ENCODE measurements at places on chromosomes 2 and 18.
A peak's percentile ranks its signal among the peaks of the same experiment; 100 is the strongest.

GRCh38 chr2:148726228-148726627 lies 81.7 kb downstream of the EPC2 start:
- no peak for DNase-seq

GRCh38 chr2:127893033-127893432 lies 7.3 kb upstream of the AMMECR1L start:
- DNase-seq, result no peak

- no peak for DNase-seq
Measured at GRCh38 chr2:158997037-158997790, 28.8 kb downstream of the TANC1 start.

DNA sequence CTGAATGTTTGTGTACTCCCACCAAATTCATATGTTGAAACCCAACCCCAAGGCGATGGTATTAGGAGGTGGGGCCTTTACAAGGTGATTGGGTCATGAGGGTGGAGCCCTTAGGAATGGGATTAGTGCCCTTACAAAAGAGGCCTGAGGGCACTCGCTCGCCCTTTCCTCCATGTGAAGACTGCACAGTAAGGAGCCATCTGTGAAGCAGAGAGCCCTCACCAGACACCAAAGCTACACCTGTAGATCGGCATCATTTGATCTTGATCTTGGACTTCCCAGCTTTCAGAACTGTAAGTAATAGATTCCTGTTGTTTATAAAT lies 62.9 kb upstream of the FZD7 start:
- DNase-seq, result no peak

- DNase-seq, result no peak
Measured at GRCh38 chr2:55486426-55486825, 33.1 kb upstream of the CFAP36 start.

DNA sequence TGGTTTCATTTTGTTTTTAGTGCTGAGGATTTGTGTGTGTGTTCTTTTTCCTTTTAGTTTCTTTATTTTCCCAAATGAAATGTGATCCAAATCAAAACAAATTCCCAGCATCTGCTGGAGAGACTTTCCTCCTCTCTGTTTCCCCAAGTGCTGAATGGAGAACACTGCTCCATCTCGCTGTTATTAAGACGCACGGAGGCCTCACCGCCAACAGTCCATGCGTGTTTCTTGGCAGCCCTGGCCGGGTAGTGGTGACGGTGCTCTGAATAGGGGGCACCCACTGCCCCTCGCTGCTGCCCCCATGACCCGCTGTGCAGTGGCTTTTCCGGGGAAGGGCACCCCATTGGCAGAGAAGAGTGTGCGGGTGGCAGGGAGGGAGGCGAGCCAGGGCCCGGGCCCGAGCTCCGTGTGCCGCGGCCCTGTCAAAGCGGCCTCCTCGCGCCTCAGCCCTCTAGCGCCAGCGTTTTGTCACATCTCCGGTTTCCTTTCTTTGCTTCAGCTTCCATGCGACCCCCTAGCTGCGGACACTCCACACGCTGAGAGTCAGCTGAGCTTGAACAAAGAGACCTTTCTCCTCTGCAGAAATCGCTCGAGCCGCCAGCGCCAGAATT lies 473.7 kb upstream of the SALL3 start:
- DNase-seq, result no peak

DNA sequence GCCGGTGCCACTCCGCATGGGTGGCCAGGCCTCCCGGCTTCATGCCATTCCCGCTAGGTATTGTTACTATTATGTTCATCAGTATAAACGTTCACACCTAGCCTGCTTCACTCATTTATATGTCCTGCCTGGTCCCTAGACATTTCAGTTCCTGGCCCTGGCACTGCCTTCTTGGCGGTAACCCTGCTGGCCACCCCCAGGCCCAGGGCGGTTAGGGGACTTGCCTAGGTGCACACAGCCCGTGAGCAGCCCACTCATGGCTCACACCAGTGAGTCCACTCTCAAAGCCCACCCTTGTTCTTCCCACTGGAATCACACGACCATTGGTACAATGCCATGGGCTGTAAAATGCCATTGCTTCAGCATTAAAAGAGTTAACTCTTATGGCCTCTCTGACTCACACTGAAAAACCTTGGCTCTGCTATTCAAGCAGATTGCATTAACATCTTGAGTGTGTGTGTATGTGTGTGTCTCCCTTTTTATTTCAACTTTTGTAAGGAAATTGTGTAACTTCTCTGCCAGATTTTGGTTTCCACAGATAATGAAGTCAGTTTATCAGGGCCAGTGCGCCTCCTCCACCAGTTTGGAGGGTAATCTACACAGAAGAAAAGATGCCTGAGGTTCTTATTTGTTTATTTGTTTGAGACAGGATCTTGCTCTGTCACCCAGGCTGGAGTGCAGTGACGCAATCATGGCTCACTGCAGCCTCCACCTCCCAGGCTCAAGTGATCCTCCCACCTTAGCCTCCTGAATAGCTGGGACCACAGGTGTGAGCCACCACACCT lies 74.2 kb downstream of the RAB31 start:
- DNase-seq, result peak; percentile 94

DNA sequence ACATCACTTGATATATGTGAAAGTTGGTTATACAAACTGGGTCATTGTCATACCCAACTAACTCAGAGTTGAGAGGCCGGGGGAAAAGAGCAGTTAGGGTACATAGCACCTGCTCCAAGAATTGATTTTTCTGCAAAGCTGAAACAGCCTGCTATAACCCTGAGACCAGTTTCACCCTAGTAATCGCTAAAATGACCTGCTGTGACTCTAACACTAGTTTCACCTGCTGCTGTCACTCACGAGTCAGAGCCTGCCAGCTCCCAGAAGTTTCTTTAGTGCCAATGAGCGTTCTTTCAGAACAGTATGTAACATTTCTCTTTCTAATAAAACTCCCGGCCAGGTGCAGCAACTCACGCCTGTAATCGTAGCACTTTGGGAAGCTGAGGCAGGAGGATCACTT lies 28.0 kb downstream of the SRSF7 start:
- DNase-seq, result no peak

- no peak for DNase-seq
Measured at GRCh38 chr2:150656002-150656401, 168.5 kb upstream of the RND3 start.

DNA sequence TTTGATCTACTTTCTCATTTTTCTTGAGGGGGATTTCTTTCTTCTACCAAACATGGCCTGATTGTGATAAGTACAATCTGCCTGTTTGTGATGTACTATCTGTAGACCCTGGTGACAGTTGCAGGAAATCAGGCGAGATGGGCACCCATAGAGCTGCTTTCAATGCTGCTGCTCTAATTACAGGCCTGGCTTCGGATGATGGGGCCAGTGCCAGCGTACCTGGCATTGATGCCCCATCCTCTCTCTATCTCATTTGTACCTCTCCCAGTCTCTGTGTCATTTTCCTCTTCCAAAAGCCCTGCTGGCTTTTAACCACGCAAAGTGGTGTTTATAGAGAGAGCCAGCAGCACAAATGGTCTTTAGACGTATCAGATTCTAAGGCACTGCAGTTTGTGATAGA lies 69.9 kb downstream of the KCTD18 start:
- DNase-seq, result no peak

- no peak for DNase-seq
Measured at GRCh38 chr18:31892936-31893335, 50.0 kb downstream of the TRAPPC8 start.

Data from H4 (cell line).